ENCODE measurements at places on chromosomes 7 and 10.

- DNase-seq, result no peak
Measured at GRCh38 chr7:87092568-87093091, 33.2 kb upstream of the ELAPOR2 start.

- no peak for DNase-seq
Measured at GRCh38 chr10:63574011-63574410, 52.8 kb downstream of the REEP3 start.

DNA sequence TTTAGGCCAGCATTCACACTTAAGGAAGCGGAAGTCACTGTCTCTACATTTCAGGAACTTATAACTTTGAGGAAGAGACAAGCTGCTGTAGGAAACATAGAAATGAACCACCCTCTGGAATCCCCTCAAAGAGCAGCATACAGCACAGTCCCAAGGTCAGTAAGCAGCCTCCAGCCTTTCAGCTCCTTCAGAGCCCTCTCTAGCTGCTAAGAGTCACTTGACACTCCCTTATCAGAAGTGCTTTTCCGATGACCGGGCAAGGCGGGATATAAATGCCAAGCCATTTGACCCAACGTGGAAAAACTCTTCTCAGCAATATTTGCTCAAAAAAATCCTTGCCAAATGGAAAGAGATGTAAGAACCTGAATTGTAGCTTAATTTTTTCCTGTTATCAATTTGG is 1284.3 kb downstream of the XPNPEP1 start:
- no peak for DNase-seq

DNA sequence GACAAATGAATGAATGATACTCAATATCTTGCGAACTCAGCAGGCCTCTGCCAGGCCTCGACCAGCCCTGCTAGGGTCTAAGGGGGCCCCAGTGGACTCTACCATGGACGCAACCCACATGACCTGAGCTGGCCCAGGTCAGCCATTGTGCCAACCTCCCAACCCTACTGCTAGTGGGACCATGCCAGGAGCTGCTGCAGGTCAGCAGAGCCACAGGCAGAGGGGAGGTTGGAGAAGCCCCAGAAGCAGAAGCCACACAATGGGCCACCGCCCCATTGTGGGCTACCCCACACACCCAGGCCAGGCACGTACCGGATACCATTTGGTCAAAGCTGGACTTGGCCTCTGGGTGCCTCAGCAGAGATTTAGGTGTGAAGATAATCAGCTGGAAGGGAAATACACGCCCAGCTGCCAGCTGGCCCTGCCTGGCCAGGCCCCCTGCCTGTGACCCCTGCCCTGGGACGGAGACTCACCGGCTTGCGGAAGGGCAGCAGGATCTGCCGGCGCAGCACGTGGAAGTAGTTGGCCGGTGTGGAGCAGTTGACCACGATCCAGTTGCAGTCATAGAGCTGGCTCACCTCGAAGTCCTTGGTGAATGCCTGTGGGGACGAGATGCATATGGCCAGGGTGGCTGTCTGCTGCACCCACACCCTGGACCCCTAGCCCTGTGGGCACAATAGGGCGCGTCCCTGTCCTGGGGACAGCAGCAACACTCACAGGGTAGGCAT is 24.5 kb downstream of the OGDHL start:
- no peak for DNase-seq

- DNase-seq, result no peak
Measured at GRCh38 chr10:100909501-100910263, 3.1 kb upstream of the SLF2 start.

All from CD4-positive, alpha-beta T cell treated with Interleukin-21 for 1 hour (primary cell).